Esophagus muscularis mucosa (tissue), 4 donors: ENCODE measurements at places on chromosomes 11 and 22. TPM values are rescaled to one million over a fixed set of nuclear protein-coding genes. Genes with fewer than 3 reads are reported as not detected.

GGA1 gene
- 30.3 TPM for total RNA-seq

- H3K27ac ChIP-seq: peak overlapping the region; percentile 13
- H3K27me3 ChIP-seq: no peaks in the 10 kb centered on the region
- H3K4me3 ChIP-seq: no peak overlapping the region
- DNase-seq: no peak
- peaks cover 76% of the 10 kb centered on the region for H3K4me1 ChIP-seq
Measured at GRCh38 chr11:65310736-65311135, 3.9 kb upstream of the CDC42EP2 start.

GRCh38 chr11:86514453-86514852, 139.8 kb downstream of the CCDC81 start:
- H3K27me3 ChIP-seq: no peaks in the 10 kb centered on the region
- no peak overlapping the region for H3K27ac ChIP-seq
- H3K4me1 ChIP-seq: peaks cover 31% of the 10 kb centered on the region
- H3K4me3 ChIP-seq: no peak overlapping the region
- peak; percentile 55 for DNase-seq
- H3K36me3 ChIP-seq: no peaks in the 10 kb centered on the region

- H3K36me3 ChIP-seq: no peaks in the 10 kb centered on the region
- no peak overlapping the region for H3K27ac ChIP-seq
- DNase-seq: no peak
Measured at GRCh38 chr11:46729110-46730027, 10.4 kb downstream of the F2 start.

GRCh38 chr11:33970984-33971466, 79.1 kb upstream of the LMO2 start:
- no peak overlapping the region for H3K27ac ChIP-seq
- H3K4me3 ChIP-seq: no peak overlapping the region
- no peaks in the 10 kb centered on the region for H3K4me1 ChIP-seq
- H3K27me3 ChIP-seq: no peaks in the 10 kb centered on the region
